ENCODE measurements at places on chromosomes 13 and 19.

DNA sequence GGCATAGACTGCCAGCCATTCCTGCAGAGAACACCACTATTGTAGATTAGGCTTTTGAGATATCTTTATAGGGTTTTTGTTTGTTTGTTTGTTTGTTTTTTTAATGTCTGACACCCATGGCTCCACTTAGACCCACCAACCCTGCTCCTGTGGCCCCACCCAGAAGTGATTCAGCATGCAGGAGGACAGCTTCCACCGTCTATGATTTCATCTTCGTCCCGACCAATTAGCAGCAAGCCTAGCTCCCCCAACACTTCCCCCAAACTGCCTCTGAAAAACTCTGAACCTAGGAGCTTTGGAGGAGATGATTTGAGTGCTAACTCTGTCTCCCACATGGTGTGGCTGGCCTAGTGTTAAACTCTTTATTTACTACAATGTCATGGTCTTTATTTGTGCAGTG is 108.3 kb upstream of the RXFP2 start:
- no peak for DNase-seq

- DNase-seq, result no peak
These were observed 76.2 kb upstream of the TNFSF11 start for GRCh38 chr13:42497798-42498197.

DNA sequence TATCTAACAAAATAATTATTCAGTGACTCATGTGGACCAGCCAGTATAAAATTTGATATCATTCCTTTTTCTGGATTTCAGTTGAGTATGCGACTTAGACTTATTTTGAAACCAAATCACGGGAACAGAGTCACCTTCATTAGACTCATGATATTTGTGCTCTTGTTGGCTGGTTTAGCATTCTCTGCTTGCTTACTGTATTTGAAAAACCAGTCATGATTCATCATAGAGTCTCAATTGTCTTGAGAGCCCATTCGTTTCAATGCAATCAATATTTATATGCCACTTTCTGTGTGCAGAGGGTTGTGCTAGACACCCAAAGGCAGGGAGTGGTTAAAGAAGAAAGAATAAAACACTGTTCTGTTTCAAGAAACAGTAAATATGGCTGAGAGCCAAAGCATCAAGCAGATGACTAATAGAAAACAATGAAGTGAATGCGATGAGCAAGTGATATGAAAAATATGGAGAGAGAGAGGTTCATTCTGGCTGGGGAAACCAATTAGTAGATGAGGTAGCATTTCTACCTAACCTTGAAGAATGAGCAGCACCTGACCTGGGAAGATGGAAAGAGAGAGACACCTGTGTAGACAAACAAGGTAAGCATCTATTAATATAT is 99.6 kb upstream of the MBNL2 start:
- no peak for DNase-seq

DNA sequence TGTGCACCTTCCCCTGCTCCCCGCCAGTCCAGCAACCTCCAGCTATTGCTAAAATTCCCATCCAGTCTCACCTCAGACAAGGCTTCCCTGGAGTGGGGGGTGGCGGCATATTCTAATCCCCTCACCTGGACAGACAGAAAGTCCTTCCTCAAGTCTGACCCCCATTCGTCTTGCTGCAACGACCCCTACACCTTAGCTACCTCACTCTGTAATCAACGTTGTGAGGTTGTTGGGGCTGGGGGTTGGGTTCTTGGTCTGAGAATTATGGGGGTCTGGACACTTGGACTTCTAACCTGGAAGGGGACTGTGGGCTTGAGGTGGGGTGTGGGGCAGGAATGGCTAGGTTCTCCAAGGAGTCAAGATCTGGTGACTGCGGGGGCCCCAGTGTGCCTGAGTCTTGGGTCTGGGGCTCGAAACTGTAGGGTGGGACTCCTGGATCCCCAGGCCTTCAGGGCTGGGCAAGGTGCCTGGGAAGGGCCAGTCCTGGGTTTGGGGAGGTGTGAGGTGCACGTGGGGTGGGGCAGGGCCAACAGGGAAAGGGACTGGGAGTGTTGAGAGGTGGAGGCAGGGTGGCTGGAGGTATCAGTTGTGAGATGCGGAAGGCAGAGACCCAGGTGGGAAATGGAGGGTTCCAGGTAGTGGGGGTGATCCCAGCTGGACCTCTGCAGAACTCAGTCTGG is 1.3 kb downstream of the FOXA3 start:
- no peak for DNase-seq

DNA sequence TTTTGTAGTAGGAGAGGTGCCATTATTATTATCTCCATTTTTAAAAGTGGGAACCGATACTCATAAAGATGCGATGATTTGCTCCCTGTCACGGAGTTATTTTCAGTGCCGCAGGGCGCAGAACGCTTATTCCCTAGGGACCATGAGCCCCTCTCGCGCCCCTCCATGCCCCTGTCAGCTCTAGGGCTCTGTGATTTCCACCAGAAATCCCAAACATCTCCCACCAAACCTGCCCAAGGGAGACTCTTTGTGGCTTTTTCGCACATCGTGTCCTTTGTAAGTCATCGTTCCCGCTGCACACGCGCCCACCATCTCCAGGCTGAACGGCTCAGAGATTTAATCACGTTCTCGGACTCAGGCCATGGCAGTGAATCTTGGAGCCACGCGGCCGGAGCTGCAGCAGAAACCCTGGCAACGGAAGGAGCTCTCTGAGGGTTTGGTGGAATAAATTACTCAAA is 105.1 kb downstream of the DNAJC15 start:
- DNase-seq, result no peak

DNA sequence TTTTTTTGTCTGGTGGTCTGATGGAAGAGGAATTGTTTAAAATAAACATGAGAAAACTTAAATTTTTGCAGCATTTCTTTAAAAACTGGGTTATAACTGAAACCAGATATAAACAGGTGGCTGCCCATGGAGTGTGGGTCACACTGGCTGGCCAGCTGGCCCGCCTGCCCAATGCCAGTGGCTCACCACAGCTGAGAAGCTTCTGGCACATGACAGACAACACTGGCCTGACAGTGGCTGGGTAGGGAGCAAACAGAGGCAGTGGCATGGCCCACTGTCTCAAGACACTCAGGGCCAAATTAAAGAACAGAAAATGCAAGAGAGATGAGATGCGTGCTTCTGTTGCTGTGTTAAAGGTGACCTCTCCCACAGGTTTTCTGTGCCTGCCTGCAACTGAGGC is 3.1 kb upstream of the SLC35E1 start:
- DNase-seq, result no peak

GRCh38 chr13:112219740-112220139 is 152.8 kb downstream of the SOX1 start:
- DNase-seq, result no peak

DNA sequence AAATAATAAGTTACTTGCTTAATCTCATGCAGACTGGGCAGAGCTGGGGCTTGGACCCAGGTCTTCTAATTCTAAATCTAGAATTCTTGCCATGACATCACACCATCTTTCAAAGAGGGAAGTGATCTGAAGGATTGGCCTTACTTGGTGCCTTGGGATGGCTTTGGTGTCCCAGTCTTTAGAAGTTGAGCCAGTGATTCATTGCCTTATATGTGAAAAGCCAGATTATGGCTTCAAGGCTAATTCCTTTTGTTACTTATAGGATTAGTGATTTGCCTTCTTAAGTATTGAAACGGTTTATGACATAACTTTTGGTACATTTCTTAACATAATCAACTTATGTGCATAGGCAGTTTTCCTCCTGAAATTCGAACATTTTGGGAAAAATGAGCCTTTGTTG is 14.9 kb downstream of the COG3 start:
- DNase-seq, result no peak
